ENCODE measurements at places on chromosomes 6 and 20.

DNA sequence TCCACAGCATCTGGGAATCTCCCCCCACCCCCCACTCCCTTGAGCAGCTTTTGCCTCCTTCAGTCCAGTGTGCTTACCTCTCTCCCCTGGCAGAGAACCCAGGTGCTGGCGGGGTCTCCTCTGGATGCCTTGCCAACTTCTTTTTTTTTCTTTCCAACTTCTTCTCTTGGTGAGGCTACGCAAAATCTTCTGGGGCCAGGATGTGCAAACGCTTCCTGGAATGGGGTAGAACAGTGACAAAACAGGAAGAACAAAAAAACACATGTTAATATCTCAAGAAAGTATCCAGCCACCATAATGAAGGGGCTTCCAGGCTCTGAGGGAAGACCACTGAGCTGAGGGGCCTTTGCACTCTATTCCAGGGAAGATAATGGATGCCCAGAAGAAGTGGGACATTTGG, 53.9 kb upstream of the DDR1 start:
- no peak for DNase-seq

DNA sequence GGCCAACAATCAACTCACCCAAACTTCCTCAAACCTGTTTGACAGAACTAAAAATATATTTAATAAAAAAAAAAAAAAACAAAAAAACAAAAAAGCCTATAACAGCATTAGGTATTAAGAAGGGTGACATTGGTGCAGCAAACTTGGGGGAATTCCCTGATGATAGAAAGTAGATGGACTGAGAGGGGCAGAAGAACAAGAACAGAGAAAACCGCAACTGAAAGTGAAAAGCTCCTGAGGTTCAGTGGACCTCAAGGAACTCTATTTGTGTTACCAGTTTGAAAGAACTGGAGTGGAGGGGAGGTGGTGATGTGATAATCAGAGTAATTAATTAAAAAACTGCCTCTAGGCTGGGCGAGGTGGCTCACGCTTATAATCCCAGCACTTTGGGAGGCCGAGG, 53.8 kb downstream of the MACROD2 start:
- no peak for DNase-seq

GRCh38 chr6:170108456-170108855, 182.4 kb downstream of the DLL1 start:
- DNase-seq = no peak

GRCh38 chr6:150907383-150907782, 41.9 kb downstream of the MTHFD1L start:
- no peak for DNase-seq

GRCh38 chr6:153625089-153625488, 414.0 kb upstream of the OPRM1 start:
- no peak for DNase-seq

GRCh38 chr20:41055679-41056078, 27.1 kb downstream of the TOP1 start:
- no peak for DNase-seq

DNA sequence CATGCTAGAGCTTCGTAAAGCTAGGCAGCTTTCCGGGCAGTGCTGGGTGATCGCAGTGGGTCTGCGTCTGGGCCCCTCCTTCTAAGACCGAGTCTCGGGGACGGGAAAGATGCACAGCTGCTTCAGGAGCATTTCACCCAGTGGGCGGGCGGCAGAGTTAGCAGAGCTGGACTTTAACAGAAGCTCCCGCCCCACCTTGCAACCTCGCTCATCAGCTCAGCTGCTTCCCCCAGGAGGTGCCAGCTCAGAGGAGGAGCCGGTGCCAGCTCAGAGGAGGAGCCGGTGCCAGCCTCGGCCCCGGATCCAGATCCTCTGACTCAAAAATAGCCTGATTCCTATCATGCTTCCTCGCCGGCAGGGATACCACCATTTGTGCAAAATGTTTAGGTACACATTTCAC, 94.5 kb upstream of the RPS6KA2 start:
- DNase-seq = no peak

DNA sequence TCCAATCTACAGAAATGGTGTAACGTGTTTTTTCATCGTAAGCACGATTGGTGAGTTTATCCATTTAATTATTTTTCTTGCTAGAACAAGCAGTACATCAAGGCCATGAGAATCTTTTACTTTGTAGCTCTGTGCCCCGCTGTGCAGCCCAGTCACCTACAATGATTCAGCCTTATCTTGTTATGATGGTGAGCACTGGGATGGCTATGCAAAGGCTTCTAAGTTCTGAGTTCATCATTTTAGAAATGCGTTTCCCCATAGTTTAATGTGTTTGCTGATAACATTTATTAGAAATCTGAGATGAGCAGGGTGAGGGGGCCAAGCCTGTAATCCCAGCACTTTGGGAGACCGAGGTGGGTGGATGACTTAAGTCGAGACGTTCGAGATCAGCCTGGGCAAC, 111.8 kb upstream of the QKI start:
- no peak for DNase-seq

- DNase-seq = no peak
Measured at GRCh38 chr6:1577896-1578745, 31.6 kb upstream of the FOXC1 start.

DNA sequence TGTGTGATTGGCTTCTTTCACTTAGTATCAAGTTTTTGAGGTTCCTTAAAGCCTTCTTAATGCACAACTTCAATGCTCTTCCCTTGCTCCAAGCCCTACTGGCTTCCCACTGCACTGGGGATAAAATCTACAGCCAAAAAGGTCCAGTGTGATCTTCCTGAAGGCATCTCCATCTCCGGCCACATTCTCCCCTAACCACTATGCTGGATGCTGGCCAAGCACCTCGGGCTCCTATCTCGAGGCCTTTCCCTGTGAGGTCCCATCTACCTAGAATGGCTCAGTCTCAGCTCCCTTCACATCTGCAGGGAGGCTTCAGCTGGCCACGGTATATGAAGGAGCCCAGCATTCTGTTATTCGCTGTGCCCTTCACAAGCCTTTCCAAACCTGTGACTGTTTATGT, 48.1 kb downstream of the CNKSR3 start:
- DNase-seq = no peak

- DNase-seq = no peak
Measured at GRCh38 chr6:149284904-149285303, 32.6 kb upstream of the TAB2 start.

DNA sequence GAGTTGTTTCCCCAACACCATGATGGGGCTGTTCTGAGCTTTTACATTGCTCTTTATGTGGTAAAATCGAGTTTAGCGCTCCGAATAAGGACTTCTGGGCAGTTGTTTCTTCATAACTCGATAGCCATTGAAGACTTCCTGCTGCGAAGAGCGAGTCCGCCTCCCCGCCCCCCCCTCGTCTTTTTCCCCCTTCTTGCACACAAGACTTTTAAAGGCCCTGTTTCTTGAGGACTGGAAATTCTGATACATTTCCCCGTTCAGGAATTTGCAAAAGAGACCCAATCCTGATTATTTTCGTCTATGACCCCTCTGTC, 1.5 kb upstream of the CITED2 start:
- no peak for DNase-seq

DNA sequence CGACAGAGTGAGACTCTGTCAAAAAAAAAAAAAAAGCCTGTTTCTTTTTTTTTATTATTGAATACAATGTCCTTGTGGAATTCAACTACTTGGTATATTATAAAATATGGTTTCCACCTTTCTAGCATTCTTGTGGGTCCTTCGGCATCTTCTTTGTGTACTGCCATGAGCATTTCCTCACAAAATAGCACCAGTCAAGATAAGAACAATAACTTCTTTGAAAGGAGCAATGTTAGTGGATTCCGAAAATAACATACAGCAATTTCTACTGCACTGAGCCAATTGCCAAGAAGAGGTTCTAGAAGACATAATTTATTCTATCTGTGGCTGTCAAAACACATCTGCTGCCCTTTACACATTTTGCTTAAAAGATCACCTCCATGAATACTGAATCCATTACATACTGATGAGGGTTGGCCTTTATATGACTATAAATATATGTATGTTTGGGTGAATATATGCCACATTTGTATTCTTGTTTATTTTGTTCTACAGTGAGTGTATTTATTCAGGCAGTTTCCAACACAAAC, 19.1 kb upstream of the SPTLC3 start:
- no peak for DNase-seq

DNA sequence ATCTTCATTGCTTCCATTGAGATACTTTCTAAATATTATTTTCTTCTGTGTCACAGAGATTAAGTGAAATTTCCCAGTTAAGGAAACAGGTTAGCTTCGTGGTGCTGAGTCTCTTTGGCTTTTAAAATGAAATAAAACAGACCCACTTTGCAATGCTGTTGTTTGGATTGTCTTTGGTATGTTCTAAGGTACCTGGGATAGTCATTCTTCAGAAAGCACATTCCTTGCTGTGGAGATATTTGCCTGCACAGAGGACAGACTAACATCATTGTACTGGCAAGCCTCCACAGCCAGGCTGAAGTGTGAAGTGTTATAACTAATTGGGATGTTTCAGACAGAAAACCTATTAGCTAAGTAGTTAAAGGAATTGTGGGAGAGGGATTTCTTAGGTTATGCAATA, 148.8 kb upstream of the EPHA7 start:
- DNase-seq = no peak

DNA sequence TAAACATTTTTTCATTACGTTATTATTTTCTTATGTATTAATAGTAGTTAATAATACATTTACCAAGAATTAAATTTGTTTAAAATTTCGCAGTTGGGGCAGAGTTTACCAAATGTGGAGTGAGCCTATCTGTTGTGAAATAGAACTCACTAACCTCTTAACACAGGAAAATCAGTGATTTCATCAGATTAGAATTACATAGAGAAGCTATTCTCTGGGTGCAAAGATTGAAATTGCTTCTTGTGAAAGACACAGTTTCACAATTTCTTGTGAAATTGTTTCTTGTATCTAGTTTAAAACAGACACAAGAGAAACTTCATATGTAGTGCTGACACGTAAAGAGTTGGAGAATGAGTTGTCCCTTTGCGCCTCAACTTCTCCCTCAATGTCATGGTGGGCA, 69.4 kb upstream of the PRL start:
- no peak for DNase-seq

GRCh38 chr6:96939007-96939805, 14.7 kb downstream of the KLHL32 start:
- no peak for DNase-seq

GRCh38 chr6:125766641-125767040, 17.2 kb downstream of the HEY2 start:
- DNase-seq = no peak

DNA sequence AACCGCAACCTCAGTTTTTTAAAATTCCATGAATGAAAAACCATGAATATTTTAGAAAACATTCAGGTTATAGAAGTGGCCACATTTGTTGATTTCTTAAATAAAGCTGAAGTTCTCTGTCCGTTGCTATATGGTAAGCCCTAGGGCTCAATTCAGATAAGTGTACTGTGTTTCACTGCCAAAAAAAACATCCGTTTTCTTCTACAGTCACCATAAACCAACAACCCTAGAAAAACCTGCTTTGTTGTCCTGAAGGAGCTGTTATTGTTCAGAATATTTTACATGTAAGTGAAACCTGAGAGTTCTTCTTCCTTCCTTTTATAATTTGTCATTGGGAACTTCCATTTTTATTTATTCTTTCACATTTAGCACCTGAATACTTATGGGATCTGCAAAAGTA, 274.1 kb downstream of the TFAP2A start:
- DNase-seq = no peak
